Spinal cord (tissue), 10 donors: ENCODE measurements at places on chromosomes 5 and 9. TPM values are rescaled to one million over a fixed set of nuclear protein-coding genes. Genes with fewer than 3 reads are reported as not detected.
A peak's percentile ranks its signal among the peaks of the same experiment; 100 is the strongest.

DNA sequence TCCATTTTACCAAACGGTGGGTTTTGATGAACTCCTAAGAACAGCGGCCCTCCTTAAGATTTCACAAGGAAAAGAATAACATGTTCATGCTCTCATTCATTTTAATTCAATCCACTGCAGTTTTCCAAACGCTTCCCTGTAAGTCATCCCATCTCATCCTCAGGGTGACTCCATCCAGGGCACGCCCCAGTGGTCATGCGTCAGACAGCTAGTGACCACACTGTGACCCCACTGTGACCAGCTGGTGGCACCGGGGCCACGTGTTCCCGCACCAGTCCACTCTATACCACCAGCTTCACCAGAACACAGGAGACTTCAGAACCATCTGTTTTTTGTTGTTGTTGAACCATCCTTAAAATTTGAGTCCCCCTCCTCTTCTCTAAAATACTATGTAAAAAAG, 14.3 kb downstream of the ATPSCKMT start:
- no peak for DNase-seq

- no peak for DNase-seq
Observed at GRCh38 chr9:93003552-93004407, 54.7 kb upstream of the SUSD3 start.

DNA sequence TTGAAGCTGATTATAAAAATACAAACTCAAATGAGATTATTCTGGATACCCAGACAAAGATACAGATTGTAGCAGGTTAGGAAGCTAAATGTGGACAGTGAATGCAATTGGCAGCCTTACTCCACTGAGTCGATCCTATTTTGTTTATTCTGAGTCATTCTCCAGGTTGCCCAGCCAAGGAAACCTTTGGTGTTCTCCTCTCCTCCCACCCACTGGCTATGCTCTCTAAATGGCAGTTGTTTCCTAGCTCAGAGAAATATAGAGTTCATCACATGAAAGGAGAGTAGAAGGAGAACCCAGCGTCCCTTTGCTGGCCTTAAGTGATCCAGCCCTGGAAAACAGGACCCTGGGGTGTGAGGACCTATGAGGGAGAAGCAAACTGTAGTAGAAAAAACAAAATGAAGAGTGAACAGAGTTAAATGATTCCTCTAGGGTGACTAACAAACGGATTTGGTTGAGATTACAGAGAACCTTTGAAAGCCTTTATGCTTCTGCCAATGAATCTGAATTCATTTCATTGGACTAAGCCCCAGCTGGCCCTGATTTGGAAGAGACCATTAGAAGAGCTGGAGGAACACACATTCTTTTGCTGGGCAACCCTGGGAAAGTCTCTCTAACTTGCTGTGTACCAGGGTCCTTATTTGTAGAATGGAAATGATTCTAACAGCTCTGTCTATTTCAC, 95.1 kb downstream of the BRINP1 start:
- DNase-seq: no peak

- DNase-seq: no peak
Observed at GRCh38 chr5:542319-543311, 18.4 kb upstream of the SLC9A3 start.

DNA sequence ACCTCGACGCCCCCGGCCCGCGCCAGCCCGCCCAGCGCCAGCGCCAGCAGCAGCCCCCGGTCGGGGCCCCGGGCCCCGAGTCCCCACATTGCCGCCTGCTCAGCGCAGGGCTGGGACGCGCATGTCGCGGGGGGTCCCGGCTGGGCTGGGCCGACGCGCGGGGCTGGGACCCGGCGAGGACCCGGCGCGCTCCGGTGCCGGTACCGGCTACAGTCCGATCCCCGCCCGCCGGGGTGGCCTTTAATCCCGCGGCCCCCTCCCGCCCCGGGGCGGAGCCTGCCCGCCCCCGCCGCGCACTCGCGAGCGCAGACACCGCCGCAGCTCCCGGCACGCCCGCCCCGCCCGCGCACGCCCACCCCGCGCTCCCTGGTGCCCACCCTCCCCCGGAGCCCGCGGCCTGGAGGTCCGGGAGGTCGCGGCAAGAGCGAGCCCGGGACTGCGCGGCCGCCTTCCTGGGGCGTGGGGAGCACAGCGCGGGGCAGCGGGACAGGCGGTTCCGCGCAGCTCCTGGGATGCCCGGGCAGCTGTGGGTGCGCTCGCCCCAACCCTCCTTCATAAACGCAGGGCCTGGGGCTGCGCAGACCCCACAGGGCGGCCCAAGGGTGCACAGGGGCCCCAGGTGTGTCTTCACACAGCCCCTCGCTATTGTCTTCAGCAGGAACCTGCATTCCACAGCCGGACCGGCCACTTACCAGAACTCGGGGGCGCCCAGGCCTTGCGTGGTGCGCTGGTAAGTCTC, at the start of gene SLC9A3:
SLC9A3 (minus strand) TSS at position 216 of the 739 bp plus-strand sequence.
- no peak for DNase-seq

- peak; percentile 88 for DNase-seq
Observed at GRCh38 chr5:136457390-136458013, 92.2 kb upstream of the TRPC7 start.

DNA sequence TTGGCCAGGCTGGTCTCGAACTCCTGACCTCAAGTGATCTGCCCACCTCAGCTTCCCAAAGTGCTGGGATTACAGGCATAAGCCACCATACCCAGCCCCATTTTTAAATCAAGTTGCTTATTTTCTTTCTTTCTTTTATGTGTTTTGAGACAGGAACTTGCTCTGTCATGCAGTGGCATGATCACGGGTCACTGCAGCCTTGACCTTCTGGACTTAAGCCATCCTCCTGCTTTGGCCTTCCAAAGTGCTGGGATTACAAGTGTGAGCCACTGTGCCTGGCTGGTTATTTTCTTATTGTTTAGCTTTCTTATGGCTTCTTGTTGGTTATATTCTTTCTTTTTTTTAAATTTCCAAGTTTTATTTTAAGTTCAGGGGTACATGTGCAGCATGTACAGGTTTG, 79.7 kb upstream of the C5orf63 start:
- DNase-seq: no peak

- no peak for DNase-seq
Observed at GRCh38 chr9:86352440-86353077, 1.7 kb downstream of the TUT7 start.

GRCh38 chr9:95605101-95605500, 88.3 kb upstream of the PTCH1 start:
- DNase-seq: no peak

DNA sequence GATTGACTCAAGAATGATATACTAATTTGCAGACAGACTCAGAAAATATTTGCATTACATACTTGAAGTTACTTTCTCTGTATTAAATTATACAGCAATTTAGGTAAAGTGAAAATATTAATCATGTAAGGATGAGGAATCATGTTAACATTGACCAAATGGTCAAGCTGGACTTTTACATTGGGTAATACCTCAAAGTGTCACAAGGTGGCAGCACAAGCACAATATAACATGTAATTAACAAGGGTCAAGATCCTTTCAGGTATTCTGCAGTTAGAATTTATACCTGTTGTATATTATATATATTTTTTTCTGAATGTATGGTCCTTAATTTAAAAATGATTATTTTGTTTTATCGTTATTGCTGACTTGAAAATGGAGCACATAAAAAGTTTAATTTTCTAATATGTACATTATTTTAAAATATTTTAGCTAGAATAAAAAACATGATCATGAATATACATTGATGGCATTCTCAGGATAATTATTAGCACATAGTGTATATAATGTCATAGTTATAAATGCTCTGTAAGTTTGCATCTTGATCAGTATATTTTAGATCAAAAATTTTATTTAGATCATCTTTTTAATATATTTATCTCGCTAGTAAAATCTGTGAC, 8.6 kb downstream of the HAPLN1 start:
- DNase-seq: no peak

- no peak for DNase-seq
Observed at GRCh38 chr9:20551835-20552234, 70.5 kb downstream of the MLLT3 start.

GRCh38 chr9:117704024-117704575, at the start of gene TLR4:
Gene TLR4, plus strand, starts transcription at chr9:117704403. Its CDS starts 70 bp downstream, at chr9:117704473.
- peak; percentile 60 for DNase-seq

Gene TTF1
- polyA plus RNA-seq: 13.0 TPM

Gene PRRT1B
- 1.1 TPM for polyA plus RNA-seq

Gene PCDHGA6
- 18.4 TPM for polyA plus RNA-seq
